ENCODE measurements at places on chromosomes 7 and 10.

DNA sequence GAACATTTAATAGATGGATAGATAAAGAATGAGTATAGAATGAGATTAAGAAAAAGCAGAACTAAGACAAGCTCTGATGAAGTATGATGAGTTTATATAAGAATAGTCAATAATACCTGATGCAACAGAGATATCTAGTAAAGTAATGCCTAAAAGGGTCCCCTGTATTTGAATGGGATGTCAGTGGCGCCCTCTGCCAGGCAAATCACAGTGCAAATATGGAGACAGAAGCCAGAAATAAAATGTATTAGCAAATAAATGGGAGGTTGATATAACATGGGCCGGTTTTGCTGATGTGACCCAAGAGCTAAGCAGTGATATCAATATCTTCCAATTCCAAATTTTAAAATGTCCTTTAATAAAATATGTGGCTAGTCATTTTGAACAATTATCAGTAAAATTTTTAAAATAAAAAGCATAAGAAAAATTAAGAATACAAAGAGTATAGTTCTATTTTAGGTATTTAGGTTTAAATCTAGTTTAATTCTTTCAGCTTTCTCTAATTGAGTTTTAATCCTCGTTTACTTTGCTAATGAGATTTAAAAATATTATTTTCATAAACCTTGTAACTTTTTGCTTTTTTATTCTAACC, 62.6 kb downstream of the ADK start:
- peak; percentile 42 for DNase-seq

DNA sequence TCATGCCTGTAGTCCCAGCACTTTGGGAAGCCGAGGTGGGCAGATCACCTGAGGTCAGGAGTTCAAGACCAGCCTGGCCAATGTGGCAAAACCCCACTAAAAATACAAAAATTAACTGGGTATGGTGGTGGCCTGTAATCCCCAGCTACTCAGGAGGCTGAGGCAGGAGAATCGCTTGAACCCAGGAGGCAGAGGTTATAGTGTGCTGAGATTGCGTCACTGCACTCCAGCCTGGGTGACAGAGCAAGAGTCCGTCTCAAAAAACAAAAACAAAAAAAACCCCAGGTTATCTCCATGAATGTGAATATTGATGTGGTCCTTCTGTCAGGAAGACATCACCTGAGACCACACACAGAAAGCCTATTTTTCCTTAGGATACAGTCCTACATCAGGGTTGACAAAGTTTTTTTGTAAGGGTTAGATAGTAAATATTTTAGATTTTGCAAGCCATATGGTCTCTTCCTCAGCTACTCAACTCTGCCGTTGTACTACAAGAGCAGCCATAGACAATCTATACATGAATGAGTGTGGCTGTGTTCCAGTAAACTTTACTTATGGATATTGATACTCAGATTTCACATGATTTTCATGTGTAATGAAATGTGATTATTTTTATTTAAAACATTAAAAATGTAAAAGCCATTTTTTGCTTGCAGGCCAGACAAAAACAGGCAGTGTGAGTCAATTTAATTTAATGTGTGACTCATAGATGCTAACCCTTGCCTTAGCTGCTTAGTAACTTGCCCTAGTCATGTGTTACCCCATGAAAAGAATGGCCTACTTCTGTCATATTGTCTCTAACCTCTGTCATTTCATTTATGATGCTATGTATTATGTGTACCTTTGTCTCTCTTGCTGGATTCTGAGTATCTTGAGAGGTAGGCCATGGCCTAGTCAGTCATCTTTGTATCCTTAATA, 78.1 kb downstream of the TPST1 start:
- DNase-seq: no peak

GRCh38 chr10:71854031-71854430, 3.0 kb upstream of the PSAP start:
- no peak for DNase-seq

GRCh38 chr10:22230158-22230833, 12.5 kb upstream of the EBLN1 start:
- DNase-seq: no peak

- DNase-seq: no peak
Measured at GRCh38 chr7:143436325-143436946, 6.8 kb upstream of the TAS2R60 start.

GRCh38 chr7:128103498-128104107, 72.4 kb upstream of the LRRC4 start:
- DNase-seq: no peak

- no peak for DNase-seq
Measured at GRCh38 chr7:80643336-80643915, 5.0 kb downstream of the CD36 start.

DNA sequence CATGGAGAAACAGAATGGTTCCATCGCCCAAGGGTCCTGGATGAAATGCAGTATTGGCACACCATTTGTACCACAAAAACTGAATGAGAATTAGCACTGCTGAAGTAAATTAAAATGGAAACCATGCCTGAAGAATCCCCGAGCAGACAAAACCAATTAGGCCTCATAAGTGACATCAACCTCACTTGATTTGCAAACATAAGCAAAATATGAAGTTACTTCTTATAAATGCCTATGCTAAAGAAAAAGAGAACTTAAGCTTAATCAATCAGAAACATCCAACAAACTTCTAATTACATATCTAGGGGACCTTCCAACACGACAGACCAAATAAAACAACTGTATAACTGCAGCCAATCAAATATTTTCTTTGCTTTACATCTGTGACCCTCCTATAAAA, 4.4 kb downstream of the FAM3C start:
- no peak for DNase-seq

GRCh38 chr10:106078895-106079576, 1085.5 kb downstream of the SORCS1 start:
- no peak for DNase-seq

GRCh38 chr7:50822706-50823105, 40.0 kb upstream of the GRB10 start:
- no peak for DNase-seq

- DNase-seq: no peak
Measured at GRCh38 chr7:20030915-20031362, 186.2 kb downstream of the MACC1 start.

GRCh38 chr7:128135159-128135514, 103.9 kb upstream of the LRRC4 start:
- DNase-seq: no peak

GRCh38 chr7:28551331-28551730, 139.0 kb downstream of the CREB5 start:
- DNase-seq: no peak

DNA sequence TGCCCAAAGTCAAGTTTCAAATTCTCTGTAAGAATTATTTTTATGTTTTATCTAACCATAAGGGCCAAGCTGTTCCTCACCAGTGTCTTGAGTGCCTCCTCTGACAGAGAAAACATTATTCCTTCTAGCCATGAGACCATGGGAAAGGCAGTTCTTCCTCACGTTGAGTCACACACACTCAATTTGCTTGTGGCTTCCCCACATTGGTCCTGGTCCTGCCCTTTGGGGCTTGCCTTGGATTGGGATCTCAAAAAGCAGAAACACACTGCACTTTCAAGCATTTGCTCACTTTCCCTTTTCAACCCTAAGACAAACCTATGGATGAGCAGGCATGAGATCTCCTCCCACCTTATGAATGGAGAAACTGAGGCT, 248.3 kb upstream of the IGFBP3 start:
- no peak for DNase-seq

DNA sequence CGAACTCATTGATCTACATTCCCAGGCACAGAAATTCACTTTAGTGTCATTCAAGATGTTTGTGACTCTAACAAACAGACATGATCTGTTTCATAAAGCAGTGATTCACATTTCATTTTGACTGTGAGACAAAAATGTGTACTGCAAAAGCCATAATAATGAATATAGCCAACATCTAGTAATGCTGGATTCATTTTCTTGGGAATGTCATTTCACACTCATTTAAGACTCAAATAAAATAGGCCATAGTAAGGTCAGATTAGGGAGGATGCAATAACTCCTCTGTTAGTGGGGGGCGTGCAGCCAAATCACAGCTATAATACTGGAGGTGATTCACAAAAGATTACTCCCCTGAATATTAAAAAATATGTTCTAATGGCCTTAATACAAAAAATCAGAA, 566.6 kb upstream of the ZWINT start:
- no peak for DNase-seq

DNA sequence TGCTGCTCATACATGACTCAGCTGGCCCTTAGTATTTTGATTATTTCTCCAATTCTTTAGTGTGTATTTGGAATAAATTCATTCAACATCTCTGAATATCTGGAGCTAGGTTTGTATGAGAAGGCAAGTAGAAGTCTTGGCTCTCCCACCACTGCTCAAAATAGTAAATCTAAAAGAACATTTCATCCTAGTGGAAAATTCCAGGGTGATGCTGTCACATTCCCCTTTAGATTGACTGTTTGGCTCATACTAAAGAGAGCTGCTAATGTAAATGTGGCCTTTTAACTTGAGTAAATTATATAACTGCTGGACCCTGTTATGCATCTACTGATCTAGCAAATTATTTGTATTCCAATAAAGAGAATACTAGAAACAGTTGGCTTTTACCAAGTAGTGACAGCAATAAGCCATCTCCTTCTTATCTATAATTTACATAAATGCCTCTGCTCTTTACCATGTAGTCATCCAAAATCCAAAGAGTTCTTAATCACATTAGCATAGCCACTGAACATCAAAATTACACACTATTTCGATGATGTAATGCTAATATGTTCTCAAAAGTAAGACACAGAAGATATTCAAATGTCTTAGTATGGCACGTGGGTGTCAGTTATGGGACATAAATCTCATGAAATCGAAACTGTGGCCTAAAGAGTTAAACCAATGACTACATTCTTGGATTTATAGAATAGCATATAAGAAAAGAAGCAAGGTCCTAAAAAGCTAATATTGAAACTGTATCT, 86.9 kb upstream of the KCND2 start:
- DNase-seq: no peak

GRCh38 chr10:51014680-51015389, 59.5 kb upstream of the PRKG1 start:
- DNase-seq: no peak

DNA sequence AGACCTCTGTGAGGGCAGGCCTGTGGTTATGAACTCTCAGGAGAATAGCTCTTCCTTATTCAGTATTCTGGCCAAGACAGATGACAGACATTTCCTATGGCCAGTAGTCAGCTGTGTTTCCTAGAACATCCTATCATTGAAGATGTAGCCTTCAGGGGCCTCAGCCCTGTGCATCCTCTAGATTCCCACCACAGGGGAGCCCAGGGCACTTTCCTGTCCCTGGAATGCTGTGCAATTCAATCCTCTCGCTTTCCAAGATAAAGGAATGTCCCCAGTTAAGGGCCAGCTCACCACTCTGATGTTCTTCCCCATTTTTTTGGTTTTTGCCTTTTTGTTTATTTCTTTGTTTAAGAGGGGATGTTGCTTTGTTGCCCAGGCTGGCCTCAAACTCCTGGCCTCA, 578.8 kb upstream of the C7orf33 start:
- DNase-seq: no peak

- no peak for DNase-seq
Measured at GRCh38 chr10:89695307-89695706, 6.1 kb upstream of the KIF20B start.

GRCh38 chr10:5840314-5841307, 27.4 kb upstream of the GDI2 start:
- DNase-seq: no peak

GRCh38 chr10:44936314-44936975, 23.2 kb upstream of the RASSF4 start:
- DNase-seq: no peak

- DNase-seq: no peak
Measured at GRCh38 chr10:118566911-118567310, 28.5 kb downstream of the PRLHR start.

GRCh38 chr7:140008755-140009610, 53.8 kb downstream of the PARP12 start:
- no peak for DNase-seq

DNA sequence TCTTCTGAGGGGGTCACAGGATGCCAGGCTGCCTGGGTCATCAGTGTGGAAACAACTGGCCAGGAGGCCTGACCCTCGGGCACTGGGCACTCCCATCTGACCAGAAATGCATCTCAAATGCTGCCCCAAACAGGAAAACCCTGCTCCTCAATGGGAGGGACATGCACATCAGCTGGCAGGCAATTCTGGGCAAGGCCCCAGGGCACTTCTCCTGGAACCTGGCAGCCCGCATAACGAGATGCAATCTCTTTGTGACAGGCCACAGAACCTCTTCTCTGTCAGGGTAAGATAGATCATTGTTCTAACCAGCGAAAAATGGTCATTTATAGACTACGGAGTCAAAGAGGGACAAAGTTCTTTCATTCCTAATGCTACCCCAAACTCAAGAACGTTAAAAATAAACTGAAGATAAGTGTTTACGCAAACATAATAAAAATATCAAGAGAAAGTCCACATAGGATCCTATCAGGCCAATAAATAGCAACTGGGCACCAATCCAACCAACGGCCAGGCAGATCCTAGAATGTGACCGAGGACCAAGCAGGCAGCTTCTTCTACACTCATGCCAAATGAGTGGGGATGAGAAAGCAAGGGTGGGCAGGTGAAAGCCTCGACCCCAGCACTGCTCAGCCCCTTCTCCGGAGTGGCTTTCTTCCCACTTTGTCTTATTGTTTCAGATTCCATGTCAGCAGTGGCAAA, 212.3 kb downstream of the TCERG1L start:
- no peak for DNase-seq

DNA sequence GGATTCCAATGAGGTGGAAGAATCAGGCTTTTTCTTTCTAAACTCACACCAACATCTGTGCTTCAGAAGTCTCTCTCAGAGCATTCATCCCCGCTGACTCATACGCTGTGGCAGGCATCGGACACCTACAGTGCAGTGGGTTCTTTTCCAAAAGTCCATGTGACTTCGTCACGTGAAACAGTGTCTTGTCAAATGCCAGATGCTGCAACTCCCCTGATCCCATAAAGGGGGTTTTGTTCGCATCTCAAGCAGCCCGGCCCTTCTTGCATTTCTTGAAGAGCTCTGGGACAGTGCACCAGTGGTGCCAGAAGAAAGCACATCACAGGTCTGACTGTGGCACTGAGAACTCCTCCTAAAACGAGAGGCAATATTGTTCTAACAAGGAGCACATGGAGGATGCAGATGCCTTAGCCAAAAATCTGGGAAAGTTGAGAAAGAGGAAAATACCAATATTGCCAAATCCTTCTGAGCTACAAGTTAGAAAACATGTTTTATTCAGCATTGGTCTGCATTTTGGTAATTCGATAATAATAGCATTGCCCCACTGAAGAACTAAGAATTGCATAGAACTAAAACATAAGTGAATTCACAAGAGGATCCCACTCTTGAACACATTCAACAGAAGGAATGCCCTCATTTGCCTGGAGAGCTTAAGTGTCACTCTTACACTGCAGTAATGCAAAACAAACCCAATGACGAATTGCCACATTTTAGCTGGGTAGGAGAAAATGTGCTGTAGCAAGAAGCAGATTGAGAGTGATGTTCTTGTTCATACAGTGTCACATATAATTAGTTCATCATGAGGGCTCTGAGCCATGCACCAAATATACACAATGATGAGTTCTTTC, 204.4 kb downstream of the CXCL12 start:
- DNase-seq: no peak

- DNase-seq: no peak
Measured at GRCh38 chr10:78783753-78784152, 285.0 kb upstream of the ZMIZ1 start.
